ENCODE measurements at places on chromosomes 16 and 17.

GRCh38 chr16:55367866-55368603 lies 44.0 kb downstream of the IRX6 start:
- H3K4me1 ChIP-seq: peaks cover 6% of the 10 kb centered on the region
- no peak overlapping the region for H3K27ac ChIP-seq
- H3K4me3 ChIP-seq: no peak overlapping the region

- H3K36me3 ChIP-seq: peaks cover 3% of the 10 kb centered on the region
- no peak overlapping the region for H3K4me3 ChIP-seq
- H3K4me1 ChIP-seq: no peaks in the 10 kb centered on the region
- no peaks in the 10 kb centered on the region for H3K27me3 ChIP-seq
- H3K27ac ChIP-seq: no peak overlapping the region
Measured at GRCh38 chr16:11429123-11429522, 83.9 kb downstream of the RMI2 start.

DNA sequence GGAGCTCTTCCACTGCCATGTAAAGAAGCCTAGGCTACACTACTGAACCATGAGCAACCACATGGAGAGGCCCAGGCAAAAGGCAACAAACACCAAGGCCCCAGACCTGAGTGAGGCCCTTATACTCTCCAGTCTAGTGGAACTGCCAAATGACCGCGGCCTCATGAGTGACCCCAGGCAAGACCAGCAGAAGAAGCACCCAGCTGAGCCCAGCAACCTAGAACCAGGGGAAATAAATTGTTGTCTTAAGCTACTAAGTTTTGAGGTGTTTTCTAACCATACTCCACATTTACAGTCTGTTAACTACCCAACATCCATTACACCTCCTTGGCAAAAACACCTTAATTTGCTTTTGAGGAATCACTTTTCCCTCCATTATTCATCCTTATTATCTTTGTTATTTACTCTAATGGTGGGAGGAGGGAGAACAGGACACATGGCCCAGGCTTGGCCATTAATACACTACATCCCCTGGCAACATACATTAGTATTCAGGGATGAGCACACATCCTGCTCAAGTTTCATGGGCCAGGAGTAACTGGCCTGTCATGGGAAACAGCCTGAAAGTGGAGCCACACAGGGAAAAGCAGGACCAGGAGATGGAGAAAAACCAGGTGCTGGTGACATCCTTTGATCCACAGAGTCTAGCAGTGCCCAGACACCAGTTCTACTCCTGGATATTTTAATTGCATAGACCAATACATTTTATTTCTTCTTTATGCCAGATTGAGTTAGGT lies 26.2 kb downstream of the SLC39A11 start:
- H3K4me1 ChIP-seq: peaks cover 7% of the 10 kb centered on the region
- no peak for DNase-seq
- H3K36me3 ChIP-seq: no peaks in the 10 kb centered on the region
- H3K27ac ChIP-seq: no peak overlapping the region
- no peaks in the 10 kb centered on the region for H3K27me3 ChIP-seq

DNA sequence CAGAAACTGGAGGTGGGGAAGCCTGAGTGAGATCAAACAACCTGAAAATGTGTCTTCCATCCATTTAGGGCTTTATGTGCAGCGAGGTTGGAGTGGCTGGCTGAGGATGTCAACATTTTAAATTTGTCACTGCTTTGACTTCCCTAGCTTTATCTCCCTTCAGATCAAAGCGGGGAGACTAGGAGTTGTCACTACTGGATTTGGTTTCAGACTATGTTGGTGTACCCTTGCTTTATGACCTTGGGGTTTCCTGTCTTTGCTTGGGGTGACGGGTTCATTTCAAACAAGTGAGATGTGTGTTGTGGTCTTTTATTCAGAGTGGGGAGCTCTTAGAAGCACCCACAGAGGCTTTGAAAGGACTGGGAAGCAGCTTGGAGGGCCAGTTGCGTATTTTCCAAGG lies 25.6 kb downstream of the MSI2 start:
- no peaks in the 10 kb centered on the region for H3K27me3 ChIP-seq
- H3K4me1 ChIP-seq: peaks cover 76% of the 10 kb centered on the region
- H3K4me3 ChIP-seq: no peak overlapping the region
- H3K27ac ChIP-seq: peak overlapping the region; percentile 77
- no peak for DNase-seq

DNA sequence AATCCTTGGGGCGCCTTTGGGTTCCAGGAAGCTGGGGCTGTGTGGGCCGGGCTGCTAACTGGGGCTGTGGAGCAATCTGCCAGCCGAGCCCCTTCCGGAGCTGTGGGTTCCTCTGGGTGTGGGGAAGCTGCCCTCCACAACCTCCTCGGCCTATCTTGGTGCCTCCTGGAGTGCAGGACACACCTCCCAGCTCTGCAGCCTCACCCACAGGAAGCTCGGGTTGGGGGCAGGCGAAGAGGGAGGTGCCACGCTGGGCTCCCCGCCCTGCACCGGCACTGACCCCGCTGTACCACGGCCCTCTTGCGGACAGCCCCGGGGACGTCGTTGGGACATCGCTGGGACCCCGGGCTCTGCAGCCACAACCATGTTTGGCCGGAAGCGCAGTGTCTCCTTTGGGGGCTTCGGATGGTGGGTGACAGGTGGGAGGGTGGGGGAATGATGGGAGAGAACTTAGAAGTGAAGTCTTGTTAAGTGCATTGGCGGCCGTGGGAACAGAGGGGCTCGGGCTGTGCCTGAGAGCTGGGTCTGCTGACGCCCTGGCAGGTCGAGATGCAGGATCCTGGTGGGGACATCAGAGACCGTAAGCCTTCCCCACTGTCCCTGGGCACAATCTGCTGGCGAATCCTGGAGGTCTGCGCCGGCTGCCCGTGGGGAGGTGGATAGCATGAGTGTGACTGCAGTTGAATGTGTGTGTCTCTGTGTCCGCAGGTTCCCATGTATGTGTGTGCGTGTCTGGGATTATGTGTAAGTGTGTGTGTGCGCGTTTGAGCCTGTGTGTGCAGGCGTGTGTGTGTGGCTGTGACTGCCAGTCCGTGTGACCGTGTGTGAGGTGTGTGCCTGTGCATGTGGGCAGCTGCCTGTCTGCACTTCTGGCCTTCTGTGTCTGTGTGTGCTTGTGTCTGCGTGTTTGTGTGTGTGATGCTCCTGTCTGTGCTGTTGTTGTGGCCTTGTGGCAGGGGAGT lies at the start of gene RAP1GAP2:
TSS of gene RAP1GAP2 (plus strand) at position 275 of the 962 bp plus-strand sequence. CDS start at position 365, 90 bp downstream.
- peaks cover 26% of the 10 kb centered on the region for H3K36me3 ChIP-seq
- DNase-seq: no peak
- H3K27ac ChIP-seq: no peak within 1 kb of the TSS
- peaks cover 8% of the 10 kb centered on the region for H3K4me1 ChIP-seq
- no peak within 1 kb of the TSS for H3K4me3 ChIP-seq

GRCh38 chr17:79695797-79696609 lies 34.7 kb upstream of the ENPP7 start:
- peaks cover 3% of the 10 kb centered on the region for H3K27me3 ChIP-seq
- H3K4me3 ChIP-seq: no peak overlapping the region
- no peak overlapping the region for H3K27ac ChIP-seq
- H3K36me3 ChIP-seq: no peaks in the 10 kb centered on the region

DNA sequence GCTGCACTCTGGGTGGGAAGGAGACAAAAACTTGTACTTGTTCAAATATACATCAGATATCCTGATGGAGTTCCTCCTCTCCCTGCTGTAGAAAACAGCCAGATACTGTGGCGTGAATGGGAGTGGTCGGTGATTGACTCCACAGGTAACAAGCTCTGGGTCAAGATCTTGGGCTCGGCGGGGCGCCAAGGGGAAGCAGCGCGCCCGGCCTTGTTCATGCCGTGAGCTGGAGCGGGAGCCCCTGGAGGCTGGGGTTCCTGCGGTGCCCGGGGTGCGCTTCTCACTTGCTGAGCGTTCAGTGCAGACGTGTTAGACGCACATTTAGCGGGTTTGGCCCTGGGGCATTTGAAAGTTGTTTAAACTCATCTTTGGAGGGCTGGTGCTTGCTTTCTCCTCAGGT lies 44.4 kb downstream of the BANP start:
- no peak overlapping the region for H3K4me3 ChIP-seq
- DNase-seq: no peak
- peaks cover 26% of the 10 kb centered on the region for H3K36me3 ChIP-seq
- H3K4me1 ChIP-seq: no peaks in the 10 kb centered on the region

DNA sequence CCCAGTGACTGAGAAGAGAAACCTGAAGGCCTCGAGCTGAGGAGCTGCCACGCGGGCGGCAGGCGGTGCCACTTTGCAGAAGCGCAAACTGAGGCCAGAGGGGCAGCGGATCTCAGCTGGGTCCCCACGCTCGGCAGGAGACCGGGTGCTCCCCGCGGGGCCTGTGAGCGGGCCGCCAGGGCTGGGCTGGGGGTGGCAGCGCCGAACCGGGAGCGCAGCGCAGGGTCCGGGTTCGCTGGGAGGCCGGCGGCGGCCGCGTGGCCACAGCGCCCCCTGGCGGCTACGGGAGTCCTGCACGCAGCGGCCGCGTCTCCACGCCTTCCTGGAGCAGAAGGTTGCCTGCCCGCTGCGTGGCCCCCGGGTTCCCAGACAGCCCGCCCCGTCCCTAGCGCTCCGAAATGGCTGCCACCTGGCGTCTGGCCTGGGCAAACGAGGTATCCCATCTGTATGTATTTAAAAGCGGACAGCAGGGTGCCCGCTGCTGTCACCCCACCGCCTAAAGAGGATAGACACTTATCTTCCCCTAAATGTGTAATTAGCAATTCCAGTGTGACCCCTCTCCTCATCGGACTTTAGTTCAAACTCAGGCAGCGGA lies 96.1 kb upstream of the CDH5 start:
- peak overlapping the region; percentile 27 for H3K4me3 ChIP-seq
- no peaks in the 10 kb centered on the region for H3K36me3 ChIP-seq
- peaks cover 28% of the 10 kb centered on the region for H3K4me1 ChIP-seq
- peaks cover 10% of the 10 kb centered on the region for H3K27me3 ChIP-seq
- peak overlapping the region; percentile 76 for H3K27ac ChIP-seq

DNA sequence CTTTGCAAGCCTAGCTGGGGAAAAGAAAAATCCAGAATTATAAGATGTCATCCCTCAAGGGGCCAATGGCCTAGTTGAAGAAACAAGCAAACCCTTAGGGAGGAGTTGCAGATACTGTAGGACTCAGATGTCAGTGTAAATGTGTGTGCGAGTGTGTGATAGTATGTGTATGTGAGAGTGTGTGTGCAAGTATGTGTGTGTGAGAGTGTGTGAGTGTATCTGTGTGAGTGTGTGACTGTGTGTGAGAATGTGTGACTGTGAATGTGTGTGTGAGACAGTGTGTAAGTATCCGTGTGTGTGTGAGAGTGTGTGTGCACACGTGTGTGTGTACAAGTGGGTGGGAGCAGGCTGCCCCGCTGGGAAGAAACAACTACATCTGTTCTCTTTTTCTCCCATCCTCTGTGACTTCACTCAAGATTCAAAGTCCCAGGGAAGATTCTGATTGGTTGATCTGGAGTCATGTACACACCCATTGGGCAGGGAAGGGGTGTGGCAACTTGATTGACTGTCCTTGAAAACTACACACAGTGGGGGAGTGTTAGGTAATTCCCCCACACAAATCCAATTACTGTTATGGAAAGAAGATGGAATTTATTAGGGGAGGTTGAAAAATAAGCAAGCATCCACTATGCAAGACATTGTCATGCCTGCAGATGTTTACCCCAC lies 40.7 kb downstream of the IRX3 start:
- no peak overlapping the region for H3K27ac ChIP-seq
- DNase-seq: no peak
- H3K27me3 ChIP-seq: peaks cover 2% of the 10 kb centered on the region
- H3K36me3 ChIP-seq: no peaks in the 10 kb centered on the region

- H3K27me3 ChIP-seq: no peaks in the 10 kb centered on the region
- H3K4me1 ChIP-seq: peaks cover 73% of the 10 kb centered on the region
- DNase-seq: no peak
Measured at GRCh38 chr16:67463059-67463458, 17.9 kb downstream of the ATP6V0D1 start.
